COR-L47 (cell line): ENCODE measurements at places on chromosomes 6 and 20.

- DNase-seq: no peak
Observed at GRCh38 chr6:17914651-17915050, 72.8 kb downstream of the KIF13A start.

- no peak for DNase-seq
Observed at GRCh38 chr6:84086545-84087429, 53.2 kb downstream of the MRAP2 start.

DNA sequence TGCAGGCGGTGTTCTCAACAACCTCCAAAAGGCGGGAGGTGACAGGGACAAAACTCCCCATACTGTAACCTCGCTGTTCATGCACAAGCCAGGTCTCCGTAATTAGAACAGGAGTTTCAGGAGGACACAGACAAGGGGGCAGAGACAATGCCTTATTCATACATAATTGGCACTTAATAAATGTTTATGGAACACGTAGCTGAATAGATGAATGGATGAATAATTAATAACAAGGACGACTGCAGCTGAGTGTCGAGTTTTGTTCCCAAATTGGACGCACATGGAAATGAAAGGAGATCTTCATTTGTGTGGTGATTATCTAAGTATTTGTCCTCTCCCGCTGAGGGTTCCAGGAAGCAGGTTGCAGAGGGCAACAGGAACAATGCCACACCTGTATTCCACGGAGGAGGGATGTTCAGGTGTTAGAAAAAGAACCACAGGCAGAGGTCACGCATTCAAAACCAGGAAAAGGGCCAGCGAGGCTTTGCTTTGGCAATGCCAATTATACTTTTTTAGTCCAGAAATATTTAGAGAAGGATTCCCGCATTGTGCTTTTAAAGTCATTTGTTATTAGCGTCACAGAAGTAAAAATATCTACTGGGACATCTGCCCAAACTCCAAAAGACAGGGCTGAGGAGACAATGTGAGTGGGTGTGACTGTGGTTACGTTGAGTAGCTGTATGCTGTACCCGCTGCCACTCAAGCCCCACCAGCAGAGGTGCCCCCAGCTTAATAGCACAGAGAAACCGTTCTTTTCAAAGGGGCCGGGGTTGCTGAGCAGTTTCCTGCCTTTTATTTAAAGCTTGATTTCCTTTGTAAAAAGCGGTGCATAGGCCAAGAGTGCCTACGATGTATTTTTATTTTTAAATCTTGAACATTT lies 123.3 kb downstream of the PXDC1 start:
- peak; percentile 99 for DNase-seq

DNA sequence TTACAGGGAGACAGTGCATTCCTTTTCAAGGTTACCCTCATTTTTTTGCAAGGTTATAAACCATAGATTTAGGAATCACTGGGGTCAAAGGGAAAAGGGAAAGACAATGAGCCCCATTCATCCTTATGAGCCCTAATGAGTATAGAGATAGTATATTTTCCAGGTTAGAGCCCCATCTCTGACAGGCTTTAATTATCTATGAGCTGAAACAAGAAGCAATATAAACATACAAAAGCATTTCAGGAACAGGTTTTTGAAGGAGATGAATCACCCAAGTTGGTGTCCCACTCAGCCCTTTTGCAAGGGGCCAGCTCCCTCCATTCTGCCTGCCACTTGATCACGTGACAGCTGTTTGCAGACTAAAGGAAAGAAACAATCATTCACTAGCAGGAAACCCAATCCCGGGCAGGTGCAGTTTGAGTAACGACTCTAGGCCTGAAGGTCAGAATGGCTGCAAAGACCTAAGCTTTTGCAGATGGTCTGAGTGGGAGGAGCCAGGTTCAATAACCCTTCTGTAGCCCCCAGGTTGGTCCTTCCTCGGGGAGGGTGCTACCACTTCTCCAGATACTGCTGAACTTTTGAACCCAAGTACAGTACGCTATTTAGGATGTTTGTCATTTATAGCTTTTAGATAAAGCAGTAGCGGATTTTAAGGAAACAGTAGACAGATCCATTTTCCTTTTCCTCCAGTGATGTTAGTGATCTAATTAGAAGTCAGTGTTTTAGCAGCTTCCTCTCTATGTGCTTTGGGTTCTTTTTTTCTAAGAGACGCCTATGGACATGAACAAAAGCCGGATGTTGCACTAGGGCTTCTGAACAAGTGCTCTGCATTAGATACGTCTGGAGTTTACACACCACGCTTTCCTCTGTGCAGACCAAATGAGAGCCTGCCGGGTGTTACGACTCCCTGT lies 253.2 kb downstream of the SOX4 start:
- DNase-seq: peak; percentile 80

DNA sequence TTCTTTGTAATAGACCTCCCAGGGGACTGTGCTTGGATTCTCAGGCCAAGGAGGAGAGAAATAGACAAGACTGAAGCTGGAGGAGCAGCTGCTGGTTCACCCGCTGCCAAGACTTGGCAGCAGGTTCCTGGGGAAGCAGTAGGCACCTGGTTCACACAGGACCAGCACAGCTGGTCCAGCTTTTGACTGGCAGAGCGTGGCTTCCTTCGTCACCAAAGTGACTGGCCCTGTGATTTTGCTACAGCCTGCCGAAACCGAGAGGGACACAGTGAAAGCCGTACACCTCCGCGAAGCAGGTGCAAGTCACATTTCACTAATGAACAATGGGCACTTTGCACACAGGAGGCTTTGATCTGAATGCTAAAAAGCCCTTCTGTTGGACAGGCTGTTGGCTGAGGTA lies 199.0 kb downstream of the RNF144B start:
- no peak for DNase-seq

GRCh38 chr6:44162876-44163625 lies 4.4 kb downstream of the CAPN11 start:
- no peak for DNase-seq

DNA sequence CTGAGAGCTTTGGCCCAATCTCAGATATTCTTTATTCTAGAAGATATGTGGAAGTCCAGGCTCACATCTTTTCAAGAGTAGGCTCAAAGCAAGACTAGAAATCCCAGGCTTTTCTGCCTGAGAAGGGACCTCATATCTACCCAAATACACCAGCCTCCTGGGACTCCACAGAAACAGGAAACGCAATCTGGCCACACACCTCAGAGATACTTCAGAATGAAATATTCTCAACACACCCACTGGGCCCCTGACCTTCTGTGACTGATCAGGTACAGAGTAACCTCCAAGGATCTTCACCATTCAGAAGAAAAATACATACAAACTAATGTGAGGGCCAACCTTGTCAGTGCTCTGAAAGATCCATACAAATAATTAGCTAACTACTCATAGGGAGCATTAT lies 183.2 kb downstream of the HIVEP2 start:
- no peak for DNase-seq

DNA sequence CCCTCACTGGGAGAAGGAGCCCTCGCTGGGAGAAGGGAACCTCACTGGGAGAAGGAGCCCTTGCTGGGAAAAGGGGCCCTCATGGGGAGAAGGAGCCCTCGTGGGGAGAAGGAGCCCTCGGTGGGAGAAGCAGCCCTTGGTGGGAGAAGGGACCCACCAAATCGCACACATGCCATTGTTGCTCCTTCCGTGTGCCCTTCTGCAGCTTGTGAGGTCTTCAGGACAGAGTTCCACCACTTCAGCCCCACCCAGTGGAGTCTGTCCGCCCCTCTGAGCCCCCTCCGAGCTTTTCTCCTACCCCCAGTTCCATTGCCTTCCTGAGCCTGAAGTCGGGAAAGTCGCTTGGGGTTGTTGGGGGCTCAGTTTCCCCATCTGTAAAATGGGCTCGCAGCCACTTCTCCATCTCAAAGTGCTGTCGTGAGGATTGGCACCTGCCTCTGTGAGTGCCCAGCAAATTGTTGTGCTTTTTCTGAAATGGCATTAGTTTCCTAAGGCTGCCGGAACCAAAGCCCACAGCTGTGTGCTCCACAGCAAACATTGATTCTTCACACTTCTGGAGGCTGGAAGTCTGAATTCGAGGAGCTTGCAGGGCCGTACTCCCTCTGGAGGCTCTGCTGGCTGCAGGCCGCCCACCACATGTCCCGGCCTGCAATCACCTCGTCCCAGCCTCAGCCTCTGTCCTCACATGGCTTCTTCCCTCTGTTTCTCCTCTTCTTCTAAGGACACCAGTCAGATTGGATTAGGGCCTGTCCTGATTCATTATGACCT lies 124.7 kb upstream of the PMEPA1 start:
- DNase-seq: no peak

DNA sequence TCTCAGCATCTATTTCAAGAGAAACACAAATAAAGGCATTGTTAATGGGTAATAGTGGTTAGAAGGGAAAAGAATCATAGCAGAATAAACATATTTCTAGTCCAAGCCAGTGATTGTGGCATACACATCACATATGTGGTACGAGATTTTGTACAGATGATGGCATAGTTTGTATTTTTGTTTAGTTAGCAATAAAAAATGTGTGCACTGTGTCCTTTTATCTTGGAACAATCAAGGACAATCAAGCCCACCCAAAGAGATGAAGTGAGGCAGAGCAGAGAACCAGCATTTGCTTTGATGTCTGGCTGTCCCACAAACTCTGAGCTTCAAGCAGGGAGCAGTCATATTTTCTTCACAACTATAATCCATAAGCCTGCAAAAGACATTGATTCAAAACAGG lies 256.5 kb upstream of the CHD6 start:
- DNase-seq: no peak

- peak; percentile 79 for DNase-seq
Observed at GRCh38 chr20:63979557-63980316, at the start of gene SAMD10. Gene SAMD10 (minus strand): TSS chr20:63979642. CDS start chr20:63979467, 175 bp downstream.

- DNase-seq: no peak
Observed at GRCh38 chr6:3244003-3244831, 14.5 kb upstream of the PSMG4 start.

DNA sequence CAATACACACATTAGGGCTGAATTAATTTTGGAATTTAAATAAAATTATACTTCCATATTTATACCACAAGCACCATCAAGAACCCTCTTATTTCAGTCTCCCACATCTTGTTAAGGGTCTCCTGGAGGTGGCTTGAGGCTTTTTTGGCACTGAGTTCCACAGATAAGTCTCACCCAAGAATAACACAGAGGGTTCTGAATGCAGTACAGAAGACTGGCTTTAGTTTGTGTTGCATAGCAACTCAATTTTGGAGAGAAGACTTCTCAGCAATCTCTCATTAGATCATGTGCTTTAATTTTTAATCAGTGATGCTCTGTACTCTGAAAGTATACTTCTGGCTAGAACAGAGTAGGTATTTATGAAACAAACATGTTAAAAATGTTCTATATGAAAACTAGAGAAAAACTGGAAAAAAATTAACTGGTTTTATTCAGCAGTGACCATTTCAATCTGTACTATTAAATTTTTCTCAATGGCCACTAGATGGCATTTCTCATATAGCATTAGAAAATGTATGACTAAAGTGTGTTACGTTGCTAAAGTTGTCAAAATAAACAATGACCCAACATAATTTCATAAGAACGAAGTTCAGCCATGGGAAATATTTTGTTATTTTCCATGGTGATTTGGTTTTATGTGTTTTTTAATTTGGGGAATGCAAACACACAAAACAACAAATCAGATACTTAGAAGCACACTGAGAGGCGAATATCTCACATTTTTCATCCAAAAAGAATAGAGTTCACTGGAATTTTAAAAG lies 32.7 kb upstream of the MAP7 start:
- peak; percentile 11 for DNase-seq

GRCh38 chr6:108640104-108640503 lies 79.4 kb downstream of the FOXO3 start:
- DNase-seq: no peak

DNA sequence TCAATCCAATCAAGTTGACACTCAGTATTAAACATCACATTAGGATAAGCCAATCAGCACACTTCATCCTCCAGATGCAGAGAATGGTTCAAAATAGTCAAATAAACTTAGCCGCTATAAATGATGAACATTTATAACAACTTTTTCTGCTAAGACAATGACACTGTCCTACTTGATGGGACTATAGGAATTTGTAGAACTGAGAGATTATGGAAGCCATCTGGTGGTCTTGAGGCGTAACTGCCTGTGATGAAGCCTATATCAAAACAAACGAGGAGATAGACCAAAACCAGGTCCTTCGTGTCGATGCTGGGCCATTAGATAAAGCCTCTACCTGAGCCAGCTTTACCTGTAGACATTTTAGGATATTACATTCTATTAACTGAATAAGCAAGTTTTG lies 631.1 kb downstream of the COL12A1 start:
- peak; percentile 2 for DNase-seq

DNA sequence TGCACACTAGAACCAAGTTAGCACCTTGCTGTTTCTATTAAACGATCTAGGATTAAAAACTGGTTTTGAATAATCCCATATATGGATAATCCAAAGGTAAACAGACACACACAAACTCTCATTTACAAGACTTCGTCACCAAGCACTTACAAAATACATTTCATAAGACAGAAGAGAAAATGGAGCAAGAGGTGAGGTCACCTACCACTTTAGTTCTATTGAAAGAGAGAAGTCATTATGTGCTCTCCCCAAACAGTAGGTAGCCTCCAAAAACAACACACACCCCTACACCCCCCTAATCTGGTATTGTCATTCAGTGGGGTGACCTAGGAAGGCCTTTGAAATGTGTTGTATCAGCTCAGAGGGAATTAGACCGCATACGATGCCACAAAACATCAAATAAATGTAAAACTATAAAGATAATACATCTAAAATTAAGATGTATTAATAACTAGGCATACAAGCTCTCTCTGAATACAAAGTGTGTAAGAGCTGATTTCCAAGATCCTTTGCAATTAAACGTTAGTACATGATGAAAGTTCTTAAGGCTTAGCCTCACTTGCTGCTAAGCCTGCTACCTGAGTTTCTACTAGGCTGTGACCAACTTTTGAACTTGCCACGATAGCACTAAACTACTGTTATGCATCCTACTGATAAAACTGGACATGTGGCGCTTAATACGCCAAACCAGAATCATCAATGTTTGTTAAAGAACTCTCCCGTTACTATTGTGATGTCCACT lies 1.6 kb downstream of the SRPK1 start:
- no peak for DNase-seq

DNA sequence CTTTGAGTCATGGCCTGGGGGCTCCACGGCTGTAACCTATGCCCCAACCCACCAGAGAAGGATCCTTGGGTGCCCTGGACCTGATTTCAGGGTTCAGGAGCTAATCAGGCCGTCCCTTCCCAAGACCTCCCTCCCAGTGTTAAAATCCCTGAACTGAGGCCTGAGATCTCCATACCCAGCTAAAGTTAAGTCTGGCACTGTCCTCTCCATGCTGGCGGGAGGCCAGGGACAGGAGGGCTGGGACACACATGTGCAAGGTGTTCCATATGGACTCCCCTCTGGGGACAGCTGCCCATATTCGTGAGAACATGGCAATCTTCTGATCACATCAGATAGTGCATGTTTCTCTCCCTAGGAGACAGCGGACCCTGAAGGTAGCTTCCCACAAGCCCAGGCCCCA lies 11.5 kb upstream of the TREML4 start:
- DNase-seq: no peak

GRCh38 chr6:127022302-127022701 lies 96.2 kb upstream of the RSPO3 start:
- peak; percentile 25 for DNase-seq
